Activated CD8-positive, alpha-beta memory T cell treated with anti-CD3 and anti-CD28 coated beads for 24 hours (primary cell): ENCODE measurements at places on chromosomes 1 and 21.

DNA sequence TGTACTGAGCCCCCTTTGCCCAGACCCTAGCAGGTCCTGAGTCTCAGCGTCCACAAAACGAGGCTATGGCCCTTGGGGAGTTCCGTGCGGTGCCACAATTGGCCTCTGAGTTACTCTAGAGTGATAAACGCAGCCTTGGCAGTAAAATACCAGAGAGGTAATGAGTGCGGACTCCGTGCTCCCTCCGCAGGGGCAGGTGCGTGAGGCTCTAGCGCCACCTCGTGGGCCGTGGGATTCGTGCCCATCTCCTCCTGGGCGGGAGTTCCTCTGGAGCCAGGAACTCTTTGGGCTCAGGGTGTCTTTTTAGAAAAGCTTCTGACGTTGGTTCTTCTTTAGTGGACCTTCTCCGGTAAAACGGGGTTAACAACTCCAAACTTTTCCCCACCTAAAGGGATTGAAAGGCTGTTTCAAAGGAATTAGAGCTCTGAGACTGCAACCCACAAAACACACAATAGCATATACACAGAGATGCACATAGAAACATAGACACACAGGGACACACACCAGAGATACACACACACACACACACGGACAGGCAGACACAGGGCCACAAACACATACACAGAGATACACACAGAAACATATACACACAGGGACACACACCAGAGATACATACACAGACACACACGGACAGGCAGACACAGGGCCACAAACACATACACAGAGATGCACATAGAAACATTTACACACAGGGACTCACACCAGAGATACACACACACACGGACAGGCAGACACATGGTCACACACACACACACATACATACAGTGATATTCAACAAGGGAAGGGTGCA, 99.4 kb downstream of the KCNJ15 start:
- peak; percentile 88 for DNase-seq

GRCh38 chr1:223363057-223363855, 720 bp downstream of the SUSD4 start:
- peak; percentile 67 for DNase-seq

DNA sequence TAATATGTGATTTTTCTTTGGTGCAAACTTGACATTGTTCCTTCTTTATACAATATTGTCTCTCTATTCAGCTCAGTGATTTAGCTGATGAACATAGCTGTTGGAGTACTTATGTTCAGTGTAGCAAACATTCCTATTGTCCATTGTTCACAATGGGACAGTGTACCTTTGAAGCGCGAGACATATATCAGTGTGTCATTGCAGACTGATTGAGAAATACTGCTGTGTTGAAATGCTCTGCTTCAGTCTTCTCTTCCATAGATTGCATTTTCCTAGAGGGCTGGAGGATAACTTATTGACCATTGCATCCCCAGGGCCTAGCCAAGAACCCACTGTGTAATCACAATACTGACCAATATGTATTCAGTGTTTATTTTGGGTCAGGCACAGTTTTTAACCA, 46.5 kb downstream of the HLX start:
- DNase-seq, result no peak

DNA sequence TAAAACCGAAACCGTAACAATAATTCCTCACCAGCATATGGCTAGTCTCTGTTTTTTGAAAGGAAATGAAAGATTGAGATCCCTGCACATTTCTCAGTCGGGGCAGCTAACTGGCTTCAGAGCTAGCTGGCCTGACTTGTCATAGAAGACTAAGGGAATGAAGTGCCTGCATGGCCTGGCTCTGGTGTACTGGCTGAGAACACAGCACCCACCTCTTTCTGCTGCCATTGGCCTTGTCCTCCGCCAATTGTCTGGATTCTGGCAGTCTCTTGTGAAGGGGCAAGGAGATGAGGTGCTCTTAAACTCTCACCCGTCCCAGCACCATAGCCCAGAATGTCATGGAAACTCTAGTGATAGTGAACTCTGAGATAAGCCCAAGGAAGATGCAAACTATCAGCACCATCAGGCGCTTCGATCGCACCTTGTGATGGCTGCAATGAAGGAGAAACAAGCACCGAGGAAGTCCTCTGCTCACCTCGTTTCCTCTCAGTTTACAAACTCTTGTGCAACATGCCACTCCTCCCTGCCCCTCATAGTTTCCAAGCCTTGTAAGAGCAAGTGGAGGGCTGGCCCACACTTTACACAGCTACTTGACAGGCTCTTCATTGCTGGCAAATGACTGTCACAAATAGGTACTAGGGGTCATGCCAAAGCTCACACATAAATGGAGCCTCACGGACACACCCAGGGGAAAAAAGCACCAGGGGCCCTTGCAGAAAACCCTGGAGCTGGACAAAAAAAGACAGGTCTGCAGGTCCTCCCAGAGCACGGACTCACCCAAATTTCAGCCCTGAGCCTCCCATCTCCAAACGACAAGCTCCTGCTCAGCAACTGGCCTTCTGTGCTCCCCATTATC, 16.4 kb downstream of the INPP5B start:
- DNase-seq, result peak; percentile 72

DNA sequence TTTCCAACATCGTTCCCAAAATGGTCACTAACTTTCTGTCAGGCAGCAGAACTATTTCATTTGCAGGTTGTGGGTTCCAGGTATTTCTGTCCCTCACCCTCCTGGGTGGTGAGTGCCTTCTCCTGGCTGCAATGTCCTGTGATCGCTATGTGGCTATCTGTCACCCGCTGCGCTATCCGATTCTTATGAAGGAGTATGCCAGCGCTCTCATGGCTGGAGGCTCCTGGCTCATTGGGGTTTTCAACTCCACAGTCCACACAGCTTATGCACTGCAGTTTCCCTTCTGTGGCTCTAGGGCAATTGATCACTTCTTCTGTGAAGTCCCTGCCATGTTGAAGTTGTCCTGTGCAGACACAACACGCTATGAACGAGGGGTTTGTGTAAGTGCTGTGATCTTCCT, 9.3 kb downstream of the OR2AJ1 start:
- no peak for DNase-seq

GRCh38 chr1:7703321-7704213, 67.5 kb upstream of the VAMP3 start:
- DNase-seq, result no peak

DNA sequence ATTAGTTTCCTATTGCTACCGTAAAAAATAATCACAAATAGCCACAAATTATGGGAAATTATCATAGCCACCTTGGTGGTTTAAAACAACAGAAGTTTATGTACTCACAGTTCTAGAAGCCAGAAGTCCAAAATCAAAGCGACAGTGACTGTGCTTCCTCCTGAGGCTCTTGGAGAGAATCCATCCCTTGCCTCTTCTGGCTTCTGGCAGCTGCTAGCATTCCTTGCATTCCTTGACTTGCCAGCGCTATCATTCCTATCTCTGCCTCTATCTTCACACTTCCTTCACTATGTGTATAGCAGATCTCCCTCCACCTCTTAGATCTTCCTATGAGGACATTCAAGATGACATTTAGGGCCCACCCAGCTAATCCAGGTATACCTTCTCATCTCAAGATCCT, 180.1 kb upstream of the USP25 start:
- no peak for DNase-seq

GRCh38 chr1:180117764-180118116, 36.9 kb upstream of the QSOX1 start:
- no peak for DNase-seq

DNA sequence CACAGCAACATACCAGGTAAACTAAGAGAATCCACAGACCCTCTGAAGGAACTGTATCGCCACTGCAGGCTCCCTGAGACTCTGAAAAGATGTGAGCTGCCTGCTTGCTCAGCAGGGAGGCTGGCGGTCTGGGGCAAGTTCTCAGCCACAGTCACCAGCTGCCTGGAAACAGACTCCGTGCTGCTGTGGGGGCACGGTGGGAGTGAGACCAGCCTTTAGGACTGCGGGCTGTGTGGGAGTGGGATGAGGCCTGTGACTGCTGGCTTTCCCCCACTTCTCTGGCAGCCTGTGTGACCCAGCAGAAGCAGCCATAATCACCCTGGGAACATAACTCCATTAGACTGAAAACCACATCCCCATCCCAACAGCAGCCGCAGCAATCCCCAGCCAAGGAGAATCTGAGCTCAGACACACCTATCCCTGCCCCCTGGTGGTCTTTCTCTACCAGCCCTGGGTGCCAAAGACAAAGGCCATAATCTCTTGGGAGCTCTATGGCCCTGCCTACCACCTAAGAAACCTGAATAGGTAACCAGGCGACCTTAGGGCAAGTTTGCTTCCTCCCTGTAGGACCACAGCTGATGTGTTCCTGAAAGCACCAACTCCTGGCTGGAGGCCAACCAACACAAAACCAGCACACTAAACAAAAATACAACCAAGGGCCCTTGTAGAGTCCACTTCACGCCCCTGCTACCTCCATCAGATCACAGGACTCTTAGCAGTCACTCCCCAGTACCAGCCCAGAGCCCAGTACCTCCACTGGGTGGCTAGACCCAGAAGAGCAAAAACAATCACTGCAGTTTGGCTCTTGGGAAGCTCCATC, 151.5 kb downstream of the SMYD3 start:
- DNase-seq, result no peak

- DNase-seq, result no peak
These were observed 16.6 kb upstream of the TMEM125 start for GRCh38 chr1:43253173-43253572.

DNA sequence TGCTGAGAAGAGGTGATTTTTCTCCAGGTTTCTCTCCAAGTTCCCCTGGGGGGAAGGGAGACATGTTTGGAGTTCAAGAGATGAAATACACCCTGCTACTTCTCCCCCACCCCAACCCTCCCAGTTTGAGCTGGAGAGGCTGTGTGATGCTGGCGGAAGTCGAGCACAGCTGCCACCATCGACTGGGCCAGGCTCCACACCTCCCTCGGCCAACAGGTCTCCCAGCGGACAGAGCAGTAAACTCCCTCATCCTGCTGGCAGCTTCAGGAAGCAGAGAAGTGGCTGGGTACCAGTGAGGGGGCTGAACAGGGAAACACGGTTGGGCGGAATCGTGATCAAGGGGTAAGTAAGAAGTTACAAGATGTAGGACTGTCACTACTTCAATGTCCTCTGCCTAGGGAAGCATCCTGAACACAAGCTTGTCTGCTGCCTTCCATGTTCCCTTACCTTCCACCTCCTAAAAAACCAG, 6.6 kb upstream of the NHLH1 start:
- DNase-seq, result peak; percentile 47

- DNase-seq, result no peak
These were observed 31.1 kb downstream of the CD160 start for GRCh38 chr1:145750426-145750825.

DNA sequence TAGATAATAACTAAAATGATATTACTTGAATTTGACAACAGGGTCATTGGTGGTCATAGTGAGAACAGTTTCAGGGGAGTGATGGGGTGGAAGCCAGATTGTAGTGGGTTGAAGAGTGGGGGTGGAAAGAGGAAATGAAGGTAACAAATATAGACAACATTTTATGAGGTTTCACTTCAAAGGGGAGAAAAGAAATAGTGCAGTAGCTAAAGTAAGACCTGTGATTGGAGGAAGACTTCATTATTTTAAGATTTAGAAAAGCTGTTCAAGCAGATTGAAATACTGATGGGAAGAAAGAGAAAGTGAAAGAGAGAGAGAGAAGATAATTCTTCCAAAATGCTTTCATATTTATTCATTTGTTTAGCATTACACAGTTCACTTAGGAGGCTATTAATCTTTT, 52.0 kb upstream of the KCNA3 start:
- no peak for DNase-seq

DNA sequence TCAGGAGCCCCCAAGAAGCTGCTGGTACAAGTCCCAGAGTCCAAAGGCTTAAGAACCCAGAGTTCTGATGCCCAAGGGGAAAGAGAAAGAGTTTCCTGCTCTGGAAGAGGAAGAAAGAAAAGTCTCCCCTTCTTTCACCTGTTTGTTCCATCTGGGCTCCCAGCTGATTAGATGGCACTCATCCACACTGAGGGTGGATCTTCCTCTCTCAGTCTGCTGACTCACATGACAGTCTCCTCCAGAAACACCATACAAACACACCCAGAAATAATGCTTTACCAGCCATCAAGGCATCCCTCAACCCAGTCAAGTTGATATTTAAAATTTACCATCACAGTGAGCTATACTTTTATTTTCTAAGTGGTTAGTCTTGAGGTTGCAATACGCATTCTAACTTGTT, 257.9 kb downstream of the PAPPA2 start:
- DNase-seq, result no peak

DNA sequence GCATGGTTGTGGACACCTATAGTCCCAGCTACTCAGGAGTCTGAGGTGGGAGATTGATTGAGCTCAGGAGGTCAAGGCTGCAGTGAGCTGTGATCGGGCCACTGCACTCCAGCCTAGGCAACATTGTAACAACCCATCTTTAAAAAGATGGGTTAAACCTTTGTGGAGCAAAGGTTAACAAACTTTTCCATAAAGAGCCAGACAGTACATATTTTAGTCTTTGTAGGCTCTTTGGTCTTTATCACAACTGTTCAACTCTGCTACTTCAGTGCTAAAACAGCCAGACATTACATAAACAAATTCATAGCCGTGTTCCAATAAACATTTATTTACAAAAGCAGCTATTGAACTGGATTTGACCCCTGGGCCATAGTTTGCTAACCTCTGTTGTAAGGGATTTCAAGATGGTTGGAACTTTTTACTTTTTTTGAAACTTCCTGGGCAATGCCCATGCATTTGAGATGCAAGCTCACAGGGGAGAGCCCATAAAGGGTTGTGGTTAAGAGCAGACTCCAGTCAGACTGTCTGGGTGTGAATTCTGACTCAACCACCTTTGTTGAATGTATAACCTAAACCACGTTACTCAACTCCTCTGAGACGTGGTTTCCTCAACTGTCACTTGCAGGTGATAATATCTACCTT, 10.8 kb downstream of the INAVA start:
- DNase-seq, result no peak

GRCh38 chr1:234963904-234964702, 164.5 kb downstream of the TOMM20 start:
- no peak for DNase-seq

DNA sequence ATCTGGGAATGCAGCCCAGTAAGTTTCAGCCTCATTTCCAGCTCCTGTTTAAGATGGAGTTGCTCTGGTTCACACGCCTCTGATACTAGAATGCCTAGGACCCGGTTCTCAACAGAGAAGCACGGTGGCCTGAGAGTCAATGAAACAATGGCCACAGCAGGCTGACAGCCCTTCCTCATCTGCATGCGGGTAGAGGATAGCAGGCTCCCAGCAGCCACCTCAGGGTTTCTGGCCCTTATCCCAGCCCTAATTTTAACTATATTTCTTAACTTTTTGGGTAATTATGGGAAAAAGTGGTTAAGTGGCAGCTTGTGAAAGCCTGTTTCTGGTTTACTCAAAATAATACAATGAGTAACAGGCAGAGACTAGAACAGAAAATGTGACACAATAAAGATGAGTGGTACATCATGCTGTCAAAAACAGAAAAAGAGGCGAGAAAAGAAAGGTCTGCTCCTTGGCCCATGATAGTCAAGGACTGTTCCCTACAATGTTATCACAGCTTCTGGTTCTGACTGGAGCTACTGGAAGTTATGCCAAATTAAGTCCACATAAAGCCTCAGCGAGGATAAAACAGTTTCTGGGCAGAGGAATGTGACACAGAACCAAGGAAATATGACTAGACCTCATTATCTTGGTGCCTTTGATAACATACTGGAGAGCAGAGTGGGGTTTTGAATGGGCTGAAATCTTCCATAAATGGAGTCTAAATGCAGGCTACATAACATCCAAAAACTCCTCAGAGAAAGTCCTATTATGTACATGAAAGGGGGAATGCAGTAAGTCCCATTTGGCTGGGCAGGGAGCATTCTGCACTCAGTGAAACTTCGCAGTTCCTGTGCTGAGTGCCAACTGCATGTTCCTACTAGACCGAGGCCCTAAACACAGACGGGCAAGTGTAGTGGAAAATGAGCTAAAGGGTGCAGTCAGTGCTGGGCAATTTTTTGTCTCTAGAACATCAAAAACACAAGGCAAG, 92.1 kb downstream of the NIBAN1 start:
- no peak for DNase-seq

GRCh38 chr1:181083842-181084605, 4.5 kb upstream of the IER5 start:
- no peak for DNase-seq
